ENCODE measurements at places on chromosomes 5 and 9.

- DNase-seq, result peak; percentile 54
These were observed 91.5 kb downstream of the TTLL11 start for GRCh38 chr9:122001491-122002201.

DNA sequence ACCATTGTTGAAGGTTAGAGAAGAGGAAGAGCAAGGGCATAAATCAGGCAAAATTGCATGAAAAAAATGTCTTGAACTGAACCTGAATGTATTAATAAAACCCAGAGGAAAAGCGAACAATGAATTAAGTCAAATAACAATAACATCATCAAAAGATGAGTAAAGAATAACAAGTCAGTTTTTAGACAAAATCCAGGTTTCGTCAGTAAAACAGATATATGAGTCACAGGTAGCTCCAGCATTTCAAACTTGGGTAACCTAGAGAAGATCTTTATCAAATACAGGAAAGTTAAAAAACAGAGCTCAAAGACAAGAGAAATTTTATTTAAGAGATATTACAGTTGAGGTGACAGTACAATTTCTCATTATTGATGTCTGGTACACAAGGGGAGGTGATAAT is 332.4 kb downstream of the EFNA5 start:
- no peak for DNase-seq

DNA sequence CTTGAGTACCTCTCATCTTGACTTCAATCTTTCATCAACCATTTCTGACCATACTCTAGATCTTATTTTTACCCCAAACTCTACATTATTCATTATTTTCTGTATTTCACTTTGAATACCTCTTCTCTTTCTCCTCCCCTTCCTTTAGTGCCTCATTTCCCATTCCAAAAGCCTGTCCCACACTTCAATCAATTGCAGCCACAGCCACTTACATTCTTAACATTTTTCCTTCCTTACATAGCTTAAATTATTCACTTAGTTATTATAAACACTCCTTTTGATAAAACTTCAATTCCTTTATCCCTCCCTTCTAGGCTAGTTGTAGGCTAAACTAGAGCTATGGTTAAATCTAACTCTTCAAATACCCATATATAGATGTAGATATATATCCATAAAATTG is 344.0 kb downstream of the PRR16 start:
- DNase-seq, result no peak

- DNase-seq, result no peak
These were observed 232.4 kb downstream of the ESM1 start for GRCh38 chr5:54753034-54753433.

GRCh38 chr5:150490296-150490669 is 17.6 kb upstream of the NDST1 start:
- DNase-seq, result no peak

DNA sequence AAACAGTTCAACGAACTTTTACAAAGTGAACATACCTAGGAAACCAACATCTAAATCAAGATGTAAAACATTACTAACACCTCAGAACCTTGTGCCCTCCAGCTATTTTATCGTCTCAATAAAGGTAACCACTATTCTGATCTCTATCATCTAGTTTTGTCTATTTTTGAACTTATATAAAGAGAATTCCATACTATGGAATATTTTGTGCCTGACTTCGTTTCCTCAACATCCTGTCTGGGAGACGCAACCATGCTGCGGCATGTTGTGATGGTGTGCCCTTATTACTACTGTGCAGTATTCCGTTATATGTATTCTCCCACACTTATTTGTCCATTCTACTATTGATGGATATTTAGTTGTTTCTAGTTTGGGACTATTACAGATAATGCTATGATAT is 99.2 kb downstream of the NR6A1 start:
- no peak for DNase-seq

- DNase-seq, result no peak
These were observed 13.6 kb upstream of the MTMR12 start for GRCh38 chr5:32326216-32326772.

DNA sequence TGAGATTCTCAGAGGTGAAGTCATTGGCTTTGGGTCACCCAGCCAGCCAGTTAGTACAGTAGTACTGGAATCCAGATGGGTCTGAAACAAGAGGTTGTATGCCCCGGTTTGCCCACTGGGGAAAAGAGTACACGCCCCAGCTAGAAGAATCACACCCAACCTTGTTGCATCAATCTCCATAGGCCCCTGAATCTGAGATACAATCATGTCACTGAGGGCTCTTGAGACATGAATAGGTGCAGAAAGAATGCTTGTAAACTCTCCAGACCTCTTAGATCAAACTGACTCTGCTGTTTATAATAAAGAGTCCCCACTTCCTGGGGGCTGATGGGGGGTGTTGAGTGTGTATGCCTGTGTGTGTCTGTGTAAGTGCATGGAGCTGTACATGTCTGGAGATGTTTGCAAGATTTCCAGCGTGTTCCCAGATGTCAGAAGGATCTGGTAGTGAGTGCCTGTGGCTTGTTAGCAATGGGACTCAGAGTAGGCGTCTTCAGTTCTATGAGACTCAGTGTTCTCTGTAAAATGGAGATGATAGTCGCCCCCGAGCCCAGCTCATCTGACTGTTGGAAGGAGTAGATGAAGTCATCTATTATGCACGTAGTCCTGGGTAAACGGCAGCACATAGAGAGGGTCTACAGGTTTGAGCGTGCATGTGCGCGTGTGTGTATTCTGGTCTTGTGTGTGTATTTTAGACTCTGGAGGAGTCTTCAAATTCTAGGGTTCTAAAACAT is 48.2 kb downstream of the COL27A1 start:
- no peak for DNase-seq

DNA sequence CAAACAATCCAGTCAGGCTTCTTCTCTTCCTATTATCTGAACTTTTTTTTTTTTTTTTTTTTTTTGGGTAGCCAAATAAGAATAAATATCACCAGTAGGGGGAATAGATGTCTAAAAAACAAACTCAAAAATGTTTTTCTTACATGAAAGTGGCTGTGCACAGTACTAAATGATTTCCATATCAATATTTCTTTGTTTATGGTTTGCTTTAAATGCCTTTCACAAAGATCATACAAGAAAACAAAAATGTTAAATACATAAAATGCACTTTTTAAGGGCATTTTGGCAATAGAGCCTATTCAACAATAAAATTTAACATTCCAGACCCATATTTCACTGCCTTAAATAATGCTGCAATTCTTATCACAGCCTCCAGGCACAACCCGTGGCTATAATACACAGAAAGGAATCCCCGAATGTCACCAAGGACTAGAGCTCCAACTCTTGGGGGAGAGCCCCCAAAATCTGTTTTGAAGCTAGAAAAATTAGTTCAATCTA is 91.1 kb upstream of the TBCA start:
- DNase-seq, result peak; percentile 22

- no peak for DNase-seq
These were observed 589.4 kb upstream of the WWC1 start for GRCh38 chr5:167702014-167702413.

Data from muscle of leg (tissue), 16 donors.